ENCODE measurements at places on chromosomes 5 and 9.

DNA sequence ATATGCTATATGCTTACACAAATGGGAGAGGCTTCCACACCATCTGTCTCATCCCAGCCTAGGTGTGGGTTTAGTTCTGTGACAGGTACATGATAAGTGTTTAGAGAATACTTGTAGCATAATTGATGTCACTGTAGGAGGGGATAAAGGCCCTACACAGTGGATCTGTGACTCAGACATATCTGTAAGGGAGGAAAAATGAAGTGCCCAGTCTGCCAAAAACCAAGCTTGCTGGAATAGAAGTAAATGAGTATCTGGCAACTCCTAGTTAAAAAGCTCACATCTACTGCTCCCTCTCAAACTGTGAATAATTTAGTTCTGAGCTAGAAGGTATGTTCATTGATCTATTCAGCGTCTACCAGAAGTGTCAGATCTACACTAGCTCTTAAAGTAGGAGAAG is 38.9 kb upstream of the FAM174A start:
- no peak for DNase-seq

DNA sequence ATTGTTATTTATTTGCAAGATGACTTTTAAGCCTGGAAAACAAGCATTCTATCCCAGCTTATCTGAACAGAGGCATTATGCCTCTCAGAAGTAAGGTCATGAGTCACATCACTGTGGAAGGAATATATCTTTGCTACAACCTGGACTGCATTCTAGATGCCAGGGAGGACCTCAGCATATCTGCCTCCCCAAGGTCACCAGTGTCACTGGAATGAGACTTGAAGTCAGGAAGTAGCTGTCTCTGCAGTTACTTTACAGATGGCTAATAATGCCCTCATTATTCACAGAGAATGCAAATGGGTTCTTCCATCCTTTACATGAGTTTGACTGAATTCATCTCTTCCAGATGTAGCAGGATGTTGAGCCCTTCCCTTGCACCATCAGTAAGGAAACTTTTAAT is 4.4 kb upstream of the FAM13B start:
- no peak for DNase-seq

DNA sequence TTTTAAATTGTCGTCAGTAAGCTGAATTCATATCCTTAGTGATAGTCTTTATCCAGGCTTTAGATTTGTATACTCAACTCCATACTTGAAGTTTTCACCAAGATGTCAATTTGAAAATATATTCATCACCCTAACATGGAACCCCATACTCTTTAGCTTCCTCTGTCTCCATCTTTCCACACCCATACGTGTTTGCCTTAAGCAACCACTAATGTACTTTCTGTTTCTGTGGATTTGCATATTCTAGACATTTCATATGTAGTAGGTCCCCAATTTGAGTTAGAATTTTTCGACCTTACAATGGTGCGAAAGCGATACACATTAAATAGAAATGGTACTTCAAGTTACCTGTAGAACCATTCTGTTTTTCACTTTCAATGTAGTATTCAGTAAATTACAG is 65.2 kb downstream of the NSD1 start:
- DNase-seq, result no peak

DNA sequence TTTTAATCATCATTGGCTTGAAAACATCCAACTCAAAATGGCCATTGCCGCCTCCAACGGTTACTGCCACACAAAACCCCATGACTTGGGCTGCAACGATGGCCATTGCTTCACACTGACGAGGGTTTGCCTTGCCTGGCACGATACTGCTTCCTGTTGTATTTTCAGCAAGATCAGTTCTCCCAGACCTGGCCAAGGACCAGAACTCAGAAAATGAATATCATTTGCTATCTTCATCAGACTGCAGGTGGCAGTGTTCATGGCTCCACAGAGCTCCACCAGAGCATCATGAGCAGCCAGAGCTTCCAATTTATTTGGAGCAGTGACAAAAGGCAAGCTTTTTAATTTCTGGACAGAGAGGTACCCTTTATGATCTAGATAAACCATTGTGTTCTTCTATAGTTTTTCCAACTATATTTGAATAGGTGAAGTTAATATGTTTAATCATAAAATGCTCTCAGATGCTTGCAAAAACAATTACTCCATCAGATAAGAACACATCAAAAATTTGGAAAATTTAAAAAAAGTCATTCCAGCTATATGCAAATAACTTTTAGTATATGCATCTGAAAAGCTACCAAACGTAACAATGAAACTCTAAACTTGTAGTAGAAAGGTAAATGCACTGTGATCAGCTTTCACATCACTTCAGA is 10.4 kb downstream of the AMACR start:
- peak; percentile 89 for DNase-seq

DNA sequence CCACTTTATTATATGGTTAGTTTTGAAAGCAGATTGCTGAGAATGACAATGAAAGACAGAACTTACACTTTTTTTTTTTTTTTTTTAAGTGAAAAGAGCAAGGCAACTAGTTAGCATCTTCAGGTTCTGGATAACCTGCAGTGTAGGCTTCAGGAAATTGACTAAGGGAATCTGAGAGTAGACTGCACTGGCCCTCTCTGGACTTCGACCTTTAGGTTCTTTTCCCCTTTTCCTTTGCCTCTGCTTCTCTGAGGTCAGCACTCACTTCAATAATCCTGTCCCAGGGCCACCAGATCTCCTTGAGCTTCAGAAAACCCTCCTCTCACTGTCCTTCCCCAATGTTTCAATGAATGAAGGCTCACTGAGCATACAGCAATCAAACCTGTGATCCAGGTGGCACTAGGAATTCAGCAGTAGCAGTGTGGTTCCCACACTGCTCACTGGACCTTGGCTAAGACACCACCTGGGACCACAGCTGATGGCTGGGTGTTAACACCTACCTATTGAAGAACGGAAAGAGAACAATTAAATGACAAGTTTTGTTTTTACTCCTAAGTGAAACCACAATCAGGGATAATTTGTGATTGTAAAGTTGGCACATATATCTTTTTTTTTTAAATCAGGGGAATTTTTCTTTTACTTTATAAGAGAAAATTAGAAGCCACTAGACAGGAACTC is 85.8 kb upstream of the IL6ST start:
- no peak for DNase-seq

DNA sequence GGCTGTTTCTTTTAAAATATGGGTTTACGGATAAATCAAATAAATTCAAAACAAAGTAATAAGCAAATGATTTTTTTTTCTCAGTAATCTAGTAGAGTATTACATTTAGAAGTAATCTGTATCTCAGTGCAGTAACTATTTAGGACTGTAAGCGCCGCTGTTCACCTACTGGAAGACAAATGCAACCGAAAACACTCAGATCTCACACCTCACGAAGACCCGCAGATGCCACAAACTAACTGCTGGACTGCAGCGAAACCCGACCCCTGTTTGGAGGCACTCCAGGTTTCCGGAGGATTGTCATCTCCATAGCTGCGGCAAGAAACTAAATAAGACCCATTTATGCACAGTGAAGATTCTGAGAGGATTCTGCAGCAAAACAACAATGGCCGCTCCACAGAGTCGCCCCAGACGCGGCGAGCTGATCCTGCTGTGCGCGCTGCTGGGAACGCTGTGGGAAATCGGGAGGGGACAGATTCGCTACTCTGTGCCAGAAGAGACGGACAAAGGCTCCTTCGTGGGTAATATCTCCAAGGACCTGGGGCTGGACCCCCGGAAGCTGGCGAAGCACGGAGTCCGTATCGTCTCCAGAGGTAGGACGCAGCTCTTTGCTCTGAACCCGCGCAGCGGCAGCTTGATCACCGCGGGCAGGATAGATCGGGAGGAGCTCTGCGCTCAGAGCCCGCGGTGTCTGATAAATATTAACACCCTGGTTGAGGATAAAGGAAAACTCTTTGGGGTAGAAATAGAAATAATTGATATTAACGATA is at the start of gene PCDHGA8:
Gene PCDHGA8 (plus strand): TSS at position 205 of the 770 bp plus-strand sequence. CDS start 181 bp downstream, at position 386.
- DNase-seq, result no peak

GRCh38 chr5:180637962-180638680 is 11.3 kb downstream of the FLT4 start:
- no peak for DNase-seq

DNA sequence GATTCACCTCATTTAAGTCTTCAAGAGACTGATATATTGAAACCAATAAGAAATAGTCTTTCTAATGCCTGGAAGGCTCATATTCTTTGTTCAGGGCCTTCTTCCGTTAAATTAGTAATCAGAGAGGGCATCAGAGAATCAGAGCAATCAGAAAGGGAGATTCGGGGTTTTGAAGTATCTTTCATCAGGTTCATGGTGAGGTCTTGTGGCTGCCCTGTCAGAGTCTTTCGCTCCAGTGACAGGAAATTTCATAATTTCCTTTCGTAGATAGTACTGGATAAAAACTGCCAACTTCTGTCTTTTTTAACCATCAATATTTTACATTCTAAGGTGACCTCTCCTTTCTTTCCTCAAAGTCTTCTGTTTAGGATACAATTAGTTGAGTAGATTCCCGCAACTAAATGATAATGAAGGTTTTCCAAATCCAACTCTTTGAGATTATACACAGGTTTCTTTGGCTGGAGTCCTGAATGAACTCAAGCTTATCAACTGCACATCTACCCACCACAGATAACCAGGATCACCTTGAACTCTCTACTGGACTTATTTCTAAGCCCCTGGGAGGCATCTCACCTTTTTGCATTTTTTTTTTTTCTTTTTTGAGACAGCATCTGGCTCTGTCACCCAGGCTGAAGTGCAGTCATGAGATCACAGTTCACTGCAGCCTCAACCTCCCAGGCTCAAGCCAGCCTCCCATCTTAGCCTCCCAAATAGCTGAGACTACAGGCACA is 5.5 kb downstream of the IL31RA start:
- no peak for DNase-seq

GRCh38 chr9:109852556-109852955 is 72.6 kb downstream of the PALM2AKAP2 start:
- DNase-seq, result no peak

GRCh38 chr9:86730163-86730928 is 217.0 kb downstream of the GAS1 start:
- DNase-seq, result no peak

GRCh38 chr5:142447887-142448286 is 123.1 kb upstream of the SPRY4 start:
- no peak for DNase-seq

DNA sequence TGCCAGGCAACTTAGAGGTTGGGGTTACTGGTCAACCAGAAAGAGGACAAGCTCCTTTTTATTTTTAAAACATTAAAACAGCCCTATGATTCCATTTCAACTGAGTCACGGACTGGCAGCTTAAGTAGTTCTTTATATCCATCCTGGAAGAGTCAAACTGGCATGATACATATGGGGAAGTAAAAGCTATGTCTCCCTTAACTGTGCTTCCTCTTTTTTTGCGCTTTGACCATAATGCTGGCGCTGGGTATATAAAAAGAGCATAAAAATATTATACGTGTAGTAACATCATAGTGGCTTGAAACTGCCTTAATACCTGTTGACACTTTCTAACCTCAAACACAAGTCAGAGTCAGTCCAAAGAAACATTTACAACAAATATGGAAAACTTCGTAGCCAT is 274.4 kb downstream of the CSNK1G3 start:
- DNase-seq, result no peak

DNA sequence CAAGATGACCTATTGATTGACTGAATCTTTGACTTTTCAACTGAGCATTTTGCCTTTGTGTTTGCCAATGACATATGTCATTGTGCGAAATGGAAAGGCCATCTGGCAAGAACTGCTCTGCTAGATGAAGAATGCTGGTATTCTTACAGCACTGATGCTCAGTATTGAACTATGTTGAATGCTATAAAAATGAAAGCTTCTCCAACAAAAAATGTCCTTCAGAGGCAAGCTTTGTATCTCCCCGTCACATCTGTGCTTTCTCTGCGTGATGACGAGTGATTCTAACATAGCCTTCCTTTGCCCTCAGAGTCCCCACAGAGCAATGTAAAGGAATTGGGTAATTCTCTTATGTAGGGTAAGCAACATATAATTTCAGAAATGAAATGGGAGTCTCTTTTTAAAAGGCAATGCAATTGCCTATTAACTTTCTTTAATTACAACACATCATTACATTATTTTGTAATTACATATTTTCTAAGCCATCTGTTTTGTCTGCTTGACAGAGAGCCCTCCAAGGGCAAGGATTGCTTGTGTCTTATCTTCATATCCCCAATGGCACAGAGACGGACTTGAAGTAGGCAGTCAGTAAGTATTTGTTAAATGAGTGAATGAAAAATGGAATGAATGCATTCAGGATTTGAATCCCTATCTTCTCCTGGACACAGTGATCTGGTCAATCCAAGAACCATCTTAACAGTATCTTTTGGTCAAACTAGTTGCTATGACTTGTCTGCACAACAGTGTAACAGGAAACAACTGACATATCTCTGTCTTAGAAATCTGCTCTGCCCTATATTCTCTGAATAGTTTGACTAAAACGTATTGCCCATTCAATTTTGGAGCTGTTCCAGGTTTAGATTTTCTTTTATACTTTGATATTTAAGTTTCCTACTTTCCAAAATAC is 46.1 kb downstream of the ENC1 start:
- no peak for DNase-seq

- no peak for DNase-seq
Measured at GRCh38 chr5:1769017-1769640, 30.5 kb downstream of the MRPL36 start.

DNA sequence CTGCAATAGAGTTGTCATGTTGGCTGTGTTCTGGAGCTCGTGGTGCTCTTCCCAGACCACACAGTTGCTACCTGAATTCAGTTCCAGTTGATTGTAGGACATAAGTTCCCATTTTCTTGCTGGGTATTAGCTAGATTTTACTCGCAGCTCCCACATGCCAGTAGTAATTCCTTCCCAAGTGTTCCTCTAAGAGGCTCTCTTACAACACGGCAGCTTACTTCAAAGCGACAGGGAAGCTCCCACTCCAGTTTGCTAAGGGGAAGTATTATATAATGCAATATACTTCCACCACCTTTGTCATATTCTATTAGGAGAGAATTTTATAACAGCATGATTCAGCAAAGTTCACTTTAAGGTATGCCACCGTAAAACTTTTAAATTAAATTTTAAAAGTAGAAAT is 623.0 kb downstream of the SLCO4C1 start:
- no peak for DNase-seq

GRCh38 chr5:178417391-178417811 is 172.8 kb downstream of the COL23A1 start:
- no peak for DNase-seq

DNA sequence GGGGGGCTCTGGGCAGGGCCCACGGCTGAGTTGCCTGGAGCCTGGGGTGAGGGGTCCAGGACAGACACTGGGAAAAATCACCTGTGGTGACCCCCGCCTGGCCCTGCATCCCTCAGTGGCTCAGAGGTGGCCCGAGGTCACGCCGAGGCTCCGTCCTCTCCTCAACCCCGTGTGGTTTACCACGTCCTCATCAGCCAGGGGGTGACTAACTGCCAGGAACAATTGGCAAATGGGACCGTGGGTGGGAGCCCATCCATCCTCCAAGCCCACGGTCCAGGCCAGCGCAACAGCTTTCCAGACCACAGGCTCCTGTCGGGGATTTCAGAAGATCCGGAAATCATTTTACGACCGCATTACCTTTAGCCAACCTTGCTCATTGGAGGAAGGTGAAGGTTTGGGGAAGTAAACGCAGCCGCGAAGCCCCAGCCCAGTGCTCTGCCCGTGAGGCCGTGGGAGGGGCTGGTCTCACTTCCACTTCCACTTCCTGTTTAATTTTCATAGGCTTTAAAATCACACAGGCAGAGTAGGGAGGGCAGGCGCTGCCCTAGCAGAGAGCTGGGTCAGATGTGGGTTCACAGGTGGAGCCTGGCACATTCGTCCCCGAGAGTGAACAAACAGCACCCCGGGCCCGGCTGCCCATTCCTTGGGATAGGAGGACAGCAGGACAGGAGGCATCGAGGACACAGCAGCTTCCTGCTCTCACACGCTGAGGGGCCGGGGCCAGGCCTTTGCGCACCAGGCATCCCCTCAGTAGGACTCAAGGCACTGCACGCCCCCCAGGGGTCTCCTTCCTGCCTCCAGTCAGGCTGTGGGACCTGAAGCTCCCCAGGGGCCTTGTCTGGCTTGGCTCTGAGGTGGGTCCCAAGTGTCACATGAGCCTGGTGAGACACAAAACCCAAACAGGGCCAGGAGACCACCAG is 19.8 kb upstream of the SLC9A3 start:
- no peak for DNase-seq
